Thymus (tissue), 14 donors: ENCODE measurements at places on chromosomes 2 and 18. TPM values are rescaled to one million over a fixed set of nuclear protein-coding genes. Genes with fewer than 3 reads are reported as not detected.

DNA sequence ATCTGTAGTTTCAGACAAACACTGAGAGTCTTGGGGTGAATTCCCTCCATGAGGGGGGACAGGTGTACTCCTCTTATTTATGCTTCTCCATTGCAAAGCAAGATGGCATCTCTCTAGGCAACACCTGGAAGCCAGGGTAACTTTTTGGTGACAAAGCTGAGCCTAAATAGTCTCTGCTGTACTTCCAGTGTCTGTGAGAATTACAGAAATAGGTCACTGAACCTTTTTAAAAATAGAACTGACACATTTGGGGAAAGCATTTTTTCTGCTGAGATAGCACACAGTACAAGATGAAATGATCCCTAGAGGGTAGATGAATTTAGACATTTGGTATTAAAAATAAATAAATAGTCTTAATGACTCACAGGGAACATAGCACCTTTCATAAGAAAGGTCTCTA, 71.7 kb upstream of the SP3 start:
- no peak for DNase-seq

DNA sequence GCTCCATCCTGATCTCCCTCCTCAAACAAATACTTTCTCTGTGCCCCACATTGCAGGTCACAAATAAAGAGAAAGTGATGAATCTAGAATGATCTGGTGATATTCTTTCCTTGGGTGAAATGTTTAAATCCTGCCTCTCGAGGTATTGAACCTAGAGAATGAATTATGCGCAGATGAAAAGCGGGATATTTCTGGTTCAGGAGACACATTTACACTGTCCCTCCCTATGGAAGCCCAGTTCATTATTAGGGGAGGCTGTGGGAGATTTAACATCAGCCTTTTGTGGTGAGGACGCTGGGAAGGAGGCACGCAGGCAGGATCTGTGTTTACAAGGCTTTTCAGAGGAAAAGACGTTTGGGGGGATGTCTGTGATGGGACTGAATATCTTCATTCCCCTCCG, 20.6 kb downstream of the MAPRE2 start:
- no peak for DNase-seq

- DNase-seq, result no peak
These were observed 8.7 kb upstream of the CCL20 start for GRCh38 chr2:227804975-227805374.

DNA sequence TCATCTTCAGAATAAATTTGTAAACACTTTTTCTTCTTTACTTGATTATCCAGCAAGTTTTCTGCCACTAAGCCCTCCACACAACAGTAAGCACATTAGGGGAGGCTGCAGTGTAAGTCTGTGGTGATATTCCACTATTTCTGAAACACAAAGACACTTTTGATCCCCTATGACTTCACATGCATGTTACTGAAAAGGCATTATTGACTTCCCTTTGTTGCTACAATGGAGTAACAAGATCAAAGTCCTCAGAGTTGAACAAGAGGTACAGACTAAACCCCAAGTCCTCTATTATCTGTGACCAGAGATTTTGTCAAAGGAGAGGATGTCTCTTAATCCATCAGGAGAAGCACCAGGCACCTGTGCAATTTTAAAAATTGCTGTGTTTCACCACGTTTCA, 157.9 kb downstream of the CD226 start:
- no peak for DNase-seq

DNA sequence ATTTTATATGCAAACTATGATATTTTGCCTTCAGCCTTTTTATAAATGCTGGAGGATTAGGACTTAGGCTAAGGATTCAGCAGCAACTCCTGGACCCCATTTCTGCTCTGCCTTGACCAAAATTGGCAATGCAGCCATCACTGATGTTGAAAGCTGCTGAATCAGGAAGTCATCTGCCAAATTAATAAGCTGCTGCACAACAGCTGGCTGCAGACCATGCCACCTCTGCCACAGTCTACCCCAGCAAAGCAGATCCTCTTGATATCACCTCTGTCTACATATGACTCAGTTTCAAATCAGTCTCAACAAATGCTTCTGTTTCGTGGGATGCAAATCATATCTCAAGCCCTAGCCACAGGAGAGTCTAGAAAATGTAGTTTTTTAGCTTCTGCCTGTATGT, 7.1 kb upstream of the SOS1 start:
- no peak for DNase-seq

GRCh38 chr18:48721312-48721711, 182.5 kb downstream of the CTIF start:
- DNase-seq, result no peak

Gene ANKRD53
- total RNA-seq, result 0.14 TPM

- DNase-seq, result no peak
These were observed 62.3 kb upstream of the KLHL29 start for GRCh38 chr2:23322567-23323197.

GRCh38 chr2:121257480-121257840, 27.5 kb downstream of the TFCP2L1 start:
- DNase-seq, result no peak

DNA sequence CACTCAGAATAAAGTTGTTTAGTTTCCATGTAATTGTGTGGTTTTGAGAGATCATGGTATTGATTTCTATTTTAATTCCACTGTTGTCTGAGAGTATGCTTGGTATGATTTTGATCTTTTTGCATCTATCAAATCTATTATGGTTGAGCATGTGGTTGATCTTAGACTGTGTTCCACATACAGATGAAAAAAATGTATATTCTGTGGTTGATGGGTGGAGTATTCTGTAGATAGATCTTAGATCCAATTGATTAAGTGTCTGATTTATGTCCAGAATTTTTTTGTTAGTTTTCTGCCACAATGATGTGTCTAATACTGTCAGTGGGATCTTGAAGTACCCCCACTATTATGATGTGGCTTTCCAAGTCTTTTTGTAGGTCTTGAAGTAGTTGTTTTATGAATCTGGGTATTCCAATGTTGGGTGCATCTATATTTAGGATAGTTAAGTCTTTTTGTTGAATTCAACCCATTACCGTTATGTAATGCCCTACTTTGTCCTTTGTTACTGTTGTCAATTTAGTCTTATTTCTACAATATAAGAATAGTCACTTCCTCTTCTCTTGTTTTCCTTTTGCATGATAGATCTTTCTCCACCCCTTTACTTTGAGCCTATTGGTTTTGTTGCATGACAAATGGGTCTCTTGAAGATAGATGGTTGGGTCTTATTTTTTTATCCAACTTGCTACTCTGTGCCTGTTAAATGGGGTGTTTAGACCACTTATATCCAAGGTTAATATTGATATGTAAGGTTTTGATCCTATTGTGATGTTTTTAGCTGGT, 101.8 kb downstream of the TRABD2A start:
- no peak for DNase-seq

DNA sequence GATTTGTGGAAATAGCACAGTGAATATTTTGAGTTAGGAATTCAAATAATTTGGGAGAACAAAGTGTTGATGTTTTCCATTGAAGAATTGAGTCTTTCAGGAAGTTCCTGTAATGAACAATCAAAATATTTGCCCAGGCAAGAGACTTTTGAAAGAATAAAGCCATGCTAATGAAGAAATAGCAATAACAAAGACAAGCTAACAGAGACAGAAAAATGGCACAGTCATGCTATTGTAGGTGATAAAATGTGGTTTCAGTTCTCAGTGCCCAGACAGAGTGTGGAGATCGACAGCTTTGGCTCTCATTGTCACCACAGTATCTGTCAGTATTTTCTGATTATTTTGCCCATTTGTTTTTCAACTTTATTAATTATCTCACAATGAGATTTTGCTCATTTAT, 490.8 kb upstream of the PIK3C3 start:
- DNase-seq, result no peak

Gene FOXI3
- 0.05 TPM for total RNA-seq

Gene GPAT2
- 0.38 TPM for total RNA-seq

DNA sequence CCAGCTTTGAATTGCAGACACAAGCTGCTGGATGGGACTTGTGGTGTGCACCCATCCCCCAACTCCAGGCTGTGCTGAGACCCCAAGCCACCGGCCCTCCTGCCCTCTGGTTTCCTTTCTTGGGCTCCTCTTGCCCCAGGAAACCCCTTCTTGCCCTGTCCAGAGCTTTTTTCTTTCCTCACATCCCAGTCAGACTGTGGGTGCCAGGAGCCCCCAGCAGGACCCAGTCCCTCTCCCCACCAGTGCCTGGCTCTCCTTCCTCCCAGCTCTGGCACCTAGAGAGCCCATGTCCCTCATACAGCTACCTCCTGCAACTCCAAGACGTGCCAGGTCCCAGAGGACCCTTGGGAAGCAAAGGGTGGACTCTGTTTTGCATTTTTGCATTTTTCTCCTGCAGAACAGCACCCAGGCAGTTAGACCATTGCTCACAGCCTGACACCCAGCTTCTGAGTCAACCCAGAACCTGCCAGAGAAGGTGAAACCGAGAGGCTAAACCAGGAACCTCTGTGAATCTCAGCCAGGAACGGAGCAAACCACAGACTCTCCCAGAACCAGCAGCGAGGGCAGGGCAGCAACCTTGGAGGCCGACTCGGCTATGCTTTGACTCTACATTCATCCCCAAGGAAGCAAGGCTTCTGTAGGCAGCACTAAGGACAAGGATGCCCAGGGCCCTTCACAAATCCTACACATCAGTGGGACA, 221.1 kb downstream of the ANAPC1 start:
- DNase-seq, result no peak

Gene SCN7A
- 10.2 TPM for total RNA-seq

GRCh38 chr2:22281033-22281432, 1103.9 kb upstream of the KLHL29 start:
- DNase-seq, result no peak

GRCh38 chr2:96924775-96925747, 55.2 kb upstream of the SEMA4C start:
- DNase-seq, result peak; percentile 12

- no peak for DNase-seq
These were observed 416.6 kb downstream of the RAD51AP2 start for GRCh38 chr2:17101596-17101995.

GRCh38 chr2:195343942-195344530, 313.0 kb upstream of the SLC39A10 start:
- no peak for DNase-seq

GRCh38 chr2:3462493-3463104, 56.7 kb downstream of the ADI1 start:
- DNase-seq, result no peak

GRCh38 chr2:207463433-207463832, 66.3 kb upstream of the CREB1 start:
- DNase-seq, result no peak

Gene LOXHD1
- 0.24 TPM for total RNA-seq

Gene CYP27A1
- 21.9 TPM for total RNA-seq

DNA sequence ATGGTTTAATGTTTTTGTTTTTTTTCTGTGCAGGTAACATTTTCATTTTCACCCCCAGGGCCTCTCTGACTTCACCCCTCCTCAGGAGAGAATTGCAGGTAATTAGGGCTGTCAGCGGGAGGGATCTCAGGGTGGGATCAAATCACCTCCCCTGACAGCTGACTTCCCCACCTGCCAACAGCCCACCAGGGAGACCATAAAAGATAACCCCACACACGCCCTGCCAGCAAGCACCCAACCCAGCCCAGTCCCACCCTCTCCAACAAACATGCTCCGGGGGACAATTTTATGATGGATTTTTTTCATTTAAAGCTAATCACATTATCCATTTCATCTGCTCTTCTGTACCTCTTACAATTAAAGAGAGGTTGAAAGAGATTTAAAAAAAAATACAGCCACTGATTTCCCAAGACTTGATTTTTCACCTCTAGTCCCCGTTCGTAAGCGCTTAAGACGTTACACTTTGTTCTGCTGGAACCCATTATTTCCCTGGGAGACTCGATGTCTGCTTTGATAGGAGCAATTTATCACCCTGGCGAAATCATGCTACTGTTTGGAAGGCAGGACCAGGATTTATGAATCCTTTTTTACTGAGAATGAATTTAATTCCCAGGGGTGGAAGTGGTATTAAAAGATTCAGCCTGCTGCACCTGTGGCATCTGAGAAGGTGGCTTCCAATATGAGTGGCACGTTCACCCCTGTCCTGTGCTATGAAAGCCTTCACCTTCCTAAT, 232.9 kb upstream of the ID2 start:
- DNase-seq, result no peak

Gene FABP1
- total RNA-seq, result 0.24 TPM

DNA sequence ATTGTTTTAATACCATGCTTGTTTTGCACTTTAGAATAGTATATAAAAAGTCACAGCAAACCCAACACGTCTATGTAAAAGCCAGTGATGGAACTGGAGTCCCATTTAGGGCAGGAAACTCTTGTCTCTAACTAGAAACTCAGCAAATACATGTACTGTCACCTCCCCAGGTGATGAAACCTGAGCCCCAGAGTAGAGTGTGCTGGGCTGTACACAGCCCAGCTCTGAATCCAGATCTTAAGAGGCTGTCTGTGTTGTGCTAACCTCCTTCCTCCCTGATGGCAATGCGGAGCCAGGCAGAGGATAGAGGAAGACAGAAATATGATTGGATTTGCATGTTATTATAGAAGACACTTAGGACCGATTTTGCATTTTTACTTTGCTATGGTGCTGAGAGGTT, 317.5 kb upstream of the TRIB2 start:
- DNase-seq, result no peak

DNA sequence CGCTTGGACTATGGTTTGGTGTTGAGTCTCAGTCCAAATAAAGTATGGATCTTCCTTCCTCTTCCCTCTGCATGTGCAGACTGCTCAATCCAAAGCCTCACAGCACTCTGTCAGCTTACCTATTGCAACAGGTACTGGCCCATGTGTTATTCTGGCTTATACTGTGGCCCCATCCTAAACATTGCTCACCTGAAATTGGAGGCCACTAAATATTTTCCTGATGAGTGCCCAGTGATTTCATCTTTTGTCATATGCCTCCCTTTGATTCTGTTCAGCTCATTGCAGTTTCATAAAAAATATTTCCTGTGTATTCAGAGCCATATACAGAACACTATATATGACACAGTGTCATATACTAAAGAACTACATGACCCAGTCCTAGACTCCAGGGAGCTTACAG, 86.3 kb upstream of the FAM136A start:
- DNase-seq, result no peak

Gene DSG4
- total RNA-seq, result under 0.01 TPM

GRCh38 chr18:9711361-9712129, 3.4 kb downstream of the RAB31 start:
- DNase-seq, result no peak

Gene TFPI
- total RNA-seq, result 16.1 TPM

DNA sequence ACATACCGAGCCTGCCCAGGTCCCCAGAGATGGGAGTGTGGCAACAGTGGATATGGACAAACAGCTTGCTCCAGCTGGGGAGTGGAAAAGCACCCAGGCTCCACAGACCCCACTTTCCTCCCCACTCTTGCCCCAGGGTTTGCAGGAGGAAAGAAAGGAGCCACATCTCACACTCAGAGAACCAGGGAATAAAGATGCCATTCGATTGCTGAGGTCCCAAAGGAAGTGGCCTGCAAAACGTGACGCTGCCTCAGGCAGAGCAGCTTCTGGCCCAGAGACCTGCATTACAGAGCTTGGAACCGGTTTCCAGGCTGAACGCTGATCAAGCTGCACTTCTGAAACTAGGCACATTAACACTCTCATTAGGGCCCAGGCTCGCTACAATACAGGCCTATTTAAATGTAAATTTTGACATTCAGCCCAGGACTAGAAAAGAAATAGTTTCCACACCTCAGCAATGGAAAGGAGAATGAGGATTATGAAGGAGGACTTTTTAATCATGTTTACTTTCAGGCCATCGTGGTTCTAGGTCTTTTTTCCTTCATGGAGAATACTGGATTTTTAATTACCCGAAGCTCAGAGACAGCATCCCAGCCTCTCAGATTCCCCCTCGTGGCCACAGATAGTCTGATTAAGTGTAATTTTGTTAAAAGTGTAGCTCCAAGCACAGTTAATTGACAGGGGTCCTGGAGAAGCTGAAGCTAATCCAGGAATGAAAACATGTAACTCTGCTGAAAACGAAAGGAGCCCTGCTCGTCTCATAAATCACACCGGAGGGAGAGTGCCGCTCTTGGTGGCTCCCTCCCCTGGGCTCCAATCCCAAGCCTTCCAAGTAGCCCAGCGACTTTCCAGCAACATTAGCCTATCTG, 221.3 kb upstream of the RAB6C start:
- no peak for DNase-seq
